Activated naive CD4-positive, alpha-beta T cell treated with anti-CD3 and anti-CD28 coated beads, Interleukin-2, amount 50 U/mL, for 16 hours (primary cell): ENCODE measurements at places on chromosomes 7 and 10.
A peak's percentile ranks its signal among the peaks of the same experiment; 100 is the strongest.

DNA sequence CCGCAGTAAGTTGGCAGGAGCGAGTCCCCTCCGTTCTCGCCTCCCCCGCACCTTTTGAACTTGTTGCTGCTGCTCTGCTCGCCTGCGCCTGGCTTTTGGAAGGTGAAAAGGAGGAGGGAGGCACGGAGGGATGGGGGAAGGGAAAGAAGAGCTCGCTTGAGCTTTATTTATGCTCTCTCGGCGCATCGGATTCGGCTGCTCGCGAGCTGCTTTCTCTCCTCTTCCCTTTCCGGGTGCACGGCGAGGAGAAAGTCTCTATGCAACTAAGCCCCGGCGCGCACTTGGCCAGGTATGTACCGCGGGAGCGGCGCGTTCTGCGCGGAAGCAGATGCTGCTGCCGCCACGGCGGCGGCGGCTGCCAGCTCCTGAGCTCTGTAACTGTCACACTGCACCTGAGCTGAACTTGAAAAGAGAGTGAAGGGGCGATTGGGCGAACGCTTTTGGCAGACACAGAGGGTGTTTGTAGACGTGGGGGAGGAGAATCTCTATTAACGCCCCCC is 551 bp downstream of the KCND2 start:
- no peak for DNase-seq

DNA sequence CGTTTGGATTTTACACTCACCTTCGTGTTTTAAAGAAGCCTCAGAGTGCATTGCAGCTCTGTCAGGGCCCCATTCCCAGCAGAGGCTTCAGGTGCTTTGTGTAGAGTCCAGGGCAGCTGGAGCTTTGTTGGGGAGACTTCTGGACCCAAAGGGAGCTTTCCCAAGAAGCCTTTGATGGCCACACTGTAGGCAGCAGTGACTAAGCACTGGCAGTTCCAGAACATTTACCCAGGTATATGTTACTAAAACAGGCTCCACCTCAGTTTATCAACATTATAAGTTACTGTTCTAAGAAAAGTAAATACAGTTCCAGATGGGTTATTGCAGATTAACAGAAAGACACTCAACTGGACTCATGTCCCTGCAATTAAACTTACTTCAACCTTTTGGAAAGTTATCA is 66.8 kb downstream of the LANCL2 start:
- DNase-seq = no peak

DNA sequence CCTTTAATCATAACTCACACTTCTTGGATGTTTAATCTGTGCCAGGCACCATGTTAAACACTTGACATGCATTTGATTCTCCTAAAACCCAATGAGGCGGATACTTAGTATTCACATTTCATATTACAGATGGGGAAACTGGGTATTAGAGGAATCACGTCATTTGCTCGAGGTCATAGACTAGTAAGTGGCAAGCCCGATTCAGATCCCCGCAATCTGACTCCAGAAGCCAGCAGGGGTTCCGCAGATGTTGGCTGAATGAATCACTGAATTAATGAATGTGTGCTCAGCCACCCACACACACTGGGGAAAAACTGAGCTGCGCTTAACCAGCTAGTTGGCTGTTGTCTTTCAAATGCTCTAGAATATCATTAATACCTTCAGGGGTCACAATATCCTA is 22.5 kb upstream of the ENO4 start:
- DNase-seq = no peak

DNA sequence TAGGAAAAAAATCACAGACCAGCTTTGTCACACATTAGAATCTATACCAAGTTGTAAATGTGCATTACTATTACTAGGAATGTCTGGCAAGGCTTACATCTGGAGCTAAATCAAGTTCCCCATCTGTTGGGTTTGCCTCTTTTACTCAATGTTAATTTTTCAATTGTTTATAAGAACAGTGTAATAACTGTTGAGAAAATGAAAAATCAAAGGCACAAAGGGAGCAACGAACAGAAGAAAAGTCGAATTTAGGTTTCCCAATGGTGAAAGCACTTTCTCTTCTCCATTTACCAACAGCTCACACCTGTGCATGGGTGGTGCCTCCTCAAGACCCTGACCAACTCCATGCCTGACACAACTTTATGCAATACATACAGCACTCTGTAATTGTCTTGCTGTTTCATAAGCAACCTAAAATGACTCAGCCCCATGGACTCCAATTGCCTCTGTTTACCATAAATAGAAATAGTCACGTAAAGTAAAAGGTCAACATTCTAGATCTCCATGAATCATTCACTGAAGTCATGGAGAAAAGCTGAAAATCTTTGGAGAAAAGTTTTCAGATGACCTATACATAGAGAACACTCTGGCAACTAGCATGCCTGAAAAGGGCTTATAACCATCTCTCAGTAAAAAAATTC is 95.5 kb upstream of the KCNIP2 start:
- no peak for DNase-seq

- no peak for DNase-seq
These were observed 373.1 kb downstream of the THSD7A start for GRCh38 chr7:11458736-11459483.

- DNase-seq = no peak
These were observed 64.7 kb upstream of the TNRC18 start for GRCh38 chr7:5488286-5488878.

- DNase-seq = no peak
These were observed 1021.3 kb downstream of the XPNPEP1 start for GRCh38 chr10:108901781-108902618.

DNA sequence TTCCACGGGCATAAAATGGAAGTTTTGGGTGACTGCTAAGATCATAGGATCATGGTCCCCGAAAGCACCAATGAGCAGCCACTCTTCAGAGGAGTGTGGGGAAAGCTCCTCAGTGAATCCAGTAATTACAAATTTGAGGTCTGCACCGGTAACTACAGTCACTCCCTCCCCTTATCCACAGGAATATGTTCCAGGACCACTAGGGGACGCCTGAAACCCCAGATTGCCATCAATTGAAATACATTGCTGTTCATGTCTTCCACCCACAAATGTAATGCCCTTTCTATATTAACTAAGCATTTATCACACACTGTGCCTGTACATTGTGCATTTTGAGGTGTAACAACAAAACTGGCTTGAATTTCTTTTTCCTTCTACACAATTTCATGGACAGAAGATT is 447.9 kb upstream of the PFKP start:
- no peak for DNase-seq

GRCh38 chr7:73353243-73353642 is 25.3 kb downstream of the FKBP6 start:
- DNase-seq = no peak

DNA sequence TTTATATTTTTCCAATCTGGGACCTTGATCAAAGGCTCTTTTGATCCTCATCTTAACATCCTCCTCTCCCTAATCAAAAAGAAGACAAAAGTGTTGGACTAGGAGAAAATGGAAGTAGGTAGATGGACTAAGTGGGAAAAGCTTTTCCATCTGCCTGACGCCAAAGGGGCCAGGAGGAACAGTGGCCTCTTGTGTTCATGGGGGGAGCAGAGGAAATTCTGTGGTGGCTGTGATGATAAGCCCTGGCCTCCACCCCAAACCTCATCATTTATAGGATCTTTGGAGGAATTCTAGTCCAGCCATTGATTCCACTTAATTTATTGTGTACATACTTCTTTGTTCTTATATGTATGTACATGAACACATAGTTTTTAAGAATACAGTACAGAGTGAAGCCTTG is 21.7 kb downstream of the ZNF365 start:
- DNase-seq = no peak

GRCh38 chr10:7857262-7857661 is 39.0 kb downstream of the TAF3 start:
- no peak for DNase-seq

DNA sequence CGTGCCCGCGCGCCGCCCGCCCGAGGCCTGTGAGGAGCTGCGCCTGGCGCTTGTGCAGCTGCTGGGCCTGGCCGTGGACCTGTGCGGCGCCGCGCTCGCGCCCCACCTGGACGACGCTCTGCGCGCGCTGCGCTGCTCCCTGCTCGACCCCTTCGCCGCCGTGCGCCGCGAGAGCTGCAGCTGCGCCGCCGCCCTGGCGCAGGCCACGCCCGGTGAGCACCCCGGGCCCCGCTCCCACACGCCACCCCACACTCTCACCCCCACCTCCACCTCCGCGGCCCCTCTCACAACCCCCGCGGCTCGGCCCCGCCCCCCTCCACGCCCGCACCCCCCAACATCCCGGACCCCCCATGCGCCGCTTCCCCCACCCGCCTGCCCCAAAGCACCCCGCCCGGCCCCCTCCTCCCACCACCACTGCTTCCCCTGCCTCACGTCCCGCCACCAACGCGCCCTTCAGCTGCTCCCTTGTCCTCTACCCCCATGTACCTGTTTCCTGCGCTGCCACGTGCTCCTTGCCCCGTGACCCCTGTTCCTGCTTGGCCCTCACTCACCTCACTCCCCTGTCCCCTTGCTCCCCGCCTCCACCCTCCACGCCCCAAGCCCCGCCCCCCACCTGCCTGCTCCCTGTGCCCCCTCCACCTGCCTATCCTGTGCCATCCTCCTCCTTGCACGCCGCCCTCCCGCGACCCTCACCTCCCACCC is at the start of gene PRKAR1B:
PRKAR1B (minus strand) TSS at position 178 of the 702 bp plus-strand sequence. CDS start 15,776 bp downstream, outside the sequence.
- peak; percentile 61 for DNase-seq

DNA sequence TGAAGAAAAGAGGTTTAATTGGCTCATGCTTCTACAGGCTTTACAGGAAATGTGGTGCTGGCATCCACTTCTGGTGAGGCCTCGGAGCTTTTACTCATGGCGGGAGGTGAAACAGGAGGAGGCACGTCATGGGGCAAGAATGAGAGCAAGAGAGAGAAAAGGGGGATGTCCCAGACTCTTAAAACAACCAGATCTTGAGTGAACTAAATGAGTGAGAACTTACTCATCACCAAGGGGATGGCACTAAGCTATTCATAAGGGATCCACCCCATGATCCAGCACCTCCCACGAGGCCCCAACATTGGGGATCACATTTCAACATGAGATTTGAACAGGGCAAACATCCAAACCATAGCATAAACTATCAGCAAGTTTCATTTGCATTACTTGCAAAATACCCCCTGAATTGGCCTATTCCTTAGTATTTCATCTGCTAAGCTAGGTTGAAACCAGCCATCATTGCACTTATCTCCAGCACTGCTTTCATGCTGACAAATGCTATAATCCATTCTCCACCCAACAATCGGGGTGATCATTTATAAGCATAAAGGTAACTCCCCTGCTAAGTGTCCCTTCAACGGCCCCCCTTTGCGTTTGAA is 179.0 kb downstream of the NOC3L start:
- no peak for DNase-seq

DNA sequence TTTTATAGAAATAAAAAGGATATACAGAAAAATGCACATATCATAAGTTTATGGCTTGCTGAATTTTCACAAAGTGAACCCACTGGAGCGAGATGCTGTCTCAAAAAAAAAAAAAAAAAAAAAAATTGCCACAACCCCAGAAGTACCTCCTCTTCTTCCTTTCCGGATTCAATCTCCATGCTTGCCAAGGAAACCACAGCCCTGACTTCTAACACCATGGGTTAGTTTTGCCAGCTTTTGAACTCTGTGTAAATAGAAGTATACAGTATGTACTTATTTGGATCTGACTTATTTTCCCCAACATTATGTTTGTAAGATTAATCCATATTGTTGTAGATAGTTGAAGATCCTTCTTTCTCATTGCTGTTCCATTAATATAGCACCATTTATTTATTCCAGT is 40.0 kb downstream of the FANK1 start:
- DNase-seq = no peak

GRCh38 chr10:35425595-35425994 is 89.3 kb downstream of the CCNY start:
- DNase-seq = no peak

DNA sequence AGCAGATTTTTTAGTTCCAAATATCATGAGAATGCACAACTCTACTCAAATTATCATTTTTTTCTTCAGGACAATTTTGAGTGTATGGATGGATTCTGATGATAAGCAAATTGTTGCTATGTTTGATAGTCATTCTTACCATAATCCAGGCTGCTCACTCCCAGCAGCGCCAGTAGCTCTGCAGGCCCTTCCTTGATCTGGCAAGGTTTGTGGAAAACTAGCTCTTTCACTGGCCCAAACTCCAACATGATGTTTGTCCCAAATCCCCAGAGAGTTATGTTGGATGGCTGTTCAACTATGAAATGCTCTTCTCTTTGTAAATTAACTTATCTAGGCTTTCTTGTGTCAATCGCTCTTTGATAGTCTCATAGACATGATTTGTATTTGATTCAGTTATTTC is 933.7 kb downstream of the DNAJB9 start:
- DNase-seq = no peak

DNA sequence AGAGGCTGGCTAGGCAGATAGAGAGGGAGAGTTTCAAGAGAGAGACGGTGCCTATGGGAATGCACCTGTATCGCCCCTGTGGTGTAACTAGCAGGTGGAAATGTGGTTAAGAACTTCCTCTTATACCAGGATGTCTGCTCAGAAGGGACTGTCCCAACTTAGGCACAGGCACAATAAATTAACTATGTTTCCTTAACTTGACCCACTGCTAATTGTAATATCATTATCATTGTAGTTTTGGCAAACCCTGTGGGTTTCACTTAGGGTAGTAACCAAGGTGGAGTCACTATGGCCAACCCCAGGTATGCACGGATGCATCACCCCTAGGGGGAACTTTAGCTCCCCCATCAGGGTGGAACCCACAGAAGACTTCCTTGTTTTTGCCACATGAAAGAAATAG is 455.7 kb downstream of the DGKB start:
- no peak for DNase-seq

DNA sequence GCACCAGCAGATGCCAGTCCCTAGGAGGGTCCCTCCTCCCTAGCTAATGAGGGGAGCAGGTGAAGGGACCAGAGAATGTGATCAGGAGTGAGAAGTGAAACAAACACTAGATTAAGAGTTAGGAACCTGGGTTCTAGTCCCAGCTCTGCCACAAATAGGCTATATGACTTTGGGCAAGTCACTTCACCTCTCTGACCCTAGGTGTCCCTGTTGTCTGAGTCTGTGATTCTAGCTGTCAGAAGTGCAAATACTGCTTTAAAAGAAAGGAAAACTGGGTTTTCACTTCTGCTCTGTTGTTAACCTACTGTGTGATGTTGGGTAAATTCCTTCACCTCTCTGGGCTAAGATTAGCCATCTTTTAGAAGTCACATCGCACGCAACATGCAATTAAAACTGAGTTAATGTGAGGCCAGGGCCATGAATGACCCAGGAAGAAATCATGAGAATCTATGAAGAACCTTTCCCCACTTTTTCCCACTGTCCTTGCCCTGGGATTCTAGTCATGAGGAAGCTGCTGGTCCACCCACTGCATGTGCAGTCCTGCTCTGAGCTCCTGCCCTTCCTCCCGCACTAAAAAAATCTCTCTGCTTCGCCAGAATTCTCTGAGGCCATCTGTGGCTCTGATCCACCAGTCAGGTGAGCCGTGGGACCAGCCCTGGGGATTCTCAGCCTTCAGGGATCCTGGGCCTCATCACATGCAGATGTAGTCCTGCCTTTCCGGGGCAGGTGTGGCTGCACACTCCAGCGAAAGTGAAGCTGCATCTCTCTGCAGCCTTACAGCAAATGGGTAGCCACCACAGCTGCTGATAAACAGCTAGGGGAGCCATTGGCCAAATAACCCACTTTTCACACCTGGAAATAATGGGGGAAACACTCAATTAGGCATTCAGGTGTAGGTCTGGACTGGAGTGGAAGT is 181.7 kb downstream of the PLXNA4 start:
- no peak for DNase-seq
